Activated T-helper 2 cell treated with anti-CD3 and anti-CD28 coated beads, Interferon-gamma antibody, Interleukin-2, Interleukin-4, amounts not matched to agents 10 μg/mL and 5 μg/mL and 100 μg/mL, durations not matched to agents 14 hours and 24 hours and 36 hours (primary cell): ENCODE measurements at places on chromosomes 3 and 15. TPM values are rescaled to one million over a fixed set of nuclear protein-coding genes. Genes with fewer than 3 reads are reported as not detected.

GRCh38 chr15:83129791-83130190, 22.3 kb downstream of the TM6SF1 start:
- no peak for DNase-seq

GRCh38 chr15:94086341-94086740, 145.0 kb upstream of the MCTP2 start:
- DNase-seq, result no peak

DNA sequence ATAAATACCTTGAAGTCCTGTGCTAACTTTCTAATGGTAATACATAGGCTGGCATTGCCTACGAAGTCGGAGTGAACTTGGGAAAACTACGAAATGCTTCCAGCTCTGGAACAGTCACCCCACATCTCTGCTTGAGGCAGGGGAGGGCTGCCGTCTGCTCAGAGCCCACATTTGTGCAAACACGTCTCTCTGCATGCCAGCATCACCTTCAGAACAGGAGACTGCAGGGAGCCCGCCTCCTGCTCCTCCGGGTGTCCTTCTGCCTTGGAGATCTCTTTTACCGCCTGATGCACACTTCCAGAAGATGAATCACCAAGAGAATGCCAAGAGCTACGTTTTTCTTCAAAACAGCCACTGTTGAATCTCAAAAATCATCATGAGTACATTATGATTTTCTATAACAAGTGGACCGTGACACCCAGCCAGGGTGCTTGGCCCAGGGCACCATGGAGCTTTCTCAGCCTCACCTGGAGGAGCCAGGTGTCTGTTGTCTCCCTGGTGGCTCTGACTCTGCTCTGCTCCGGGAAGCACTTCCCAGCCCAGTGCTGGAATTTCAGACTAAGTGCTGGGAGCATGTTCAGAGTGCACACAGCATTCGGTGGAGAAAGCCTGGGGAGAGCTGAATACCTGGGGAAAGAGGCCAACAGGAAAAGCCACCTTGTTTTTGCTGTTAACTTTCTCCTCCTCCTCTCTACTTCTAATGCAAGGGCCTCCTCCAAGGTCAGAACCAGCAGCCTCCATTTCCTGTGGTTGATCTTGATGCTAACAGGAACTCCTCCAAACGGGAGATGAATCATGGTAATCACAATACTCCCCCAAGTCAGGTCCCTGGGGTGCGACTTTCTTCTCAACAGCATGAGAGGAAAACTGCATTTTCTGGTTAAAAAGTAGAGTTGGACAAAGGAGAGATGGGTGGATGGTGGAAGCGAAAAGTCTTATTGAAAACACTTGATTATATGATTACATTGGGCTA, 467.7 kb downstream of the GABRG3 start:
- DNase-seq, result no peak

DNA sequence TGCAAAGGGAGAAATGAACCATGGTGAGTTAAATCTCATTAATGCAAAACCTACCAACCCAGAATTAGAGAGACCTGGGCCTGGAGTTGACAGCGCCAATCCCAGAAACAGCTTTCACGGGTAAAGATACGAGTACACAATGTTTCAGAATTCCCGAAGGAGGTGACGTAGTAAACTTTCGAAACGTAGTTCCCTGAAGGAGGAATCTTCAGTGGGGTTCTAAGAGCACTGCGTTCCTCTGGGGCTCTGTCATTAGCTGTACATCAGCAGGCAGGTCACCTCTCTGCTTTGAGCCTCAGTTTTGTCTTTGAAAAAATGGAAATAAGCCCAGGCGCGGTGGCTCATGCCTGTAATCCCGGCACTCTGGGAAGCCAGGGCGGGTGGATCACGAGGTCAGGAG, 152.3 kb downstream of the XXYLT1 start:
- DNase-seq, result no peak

DNA sequence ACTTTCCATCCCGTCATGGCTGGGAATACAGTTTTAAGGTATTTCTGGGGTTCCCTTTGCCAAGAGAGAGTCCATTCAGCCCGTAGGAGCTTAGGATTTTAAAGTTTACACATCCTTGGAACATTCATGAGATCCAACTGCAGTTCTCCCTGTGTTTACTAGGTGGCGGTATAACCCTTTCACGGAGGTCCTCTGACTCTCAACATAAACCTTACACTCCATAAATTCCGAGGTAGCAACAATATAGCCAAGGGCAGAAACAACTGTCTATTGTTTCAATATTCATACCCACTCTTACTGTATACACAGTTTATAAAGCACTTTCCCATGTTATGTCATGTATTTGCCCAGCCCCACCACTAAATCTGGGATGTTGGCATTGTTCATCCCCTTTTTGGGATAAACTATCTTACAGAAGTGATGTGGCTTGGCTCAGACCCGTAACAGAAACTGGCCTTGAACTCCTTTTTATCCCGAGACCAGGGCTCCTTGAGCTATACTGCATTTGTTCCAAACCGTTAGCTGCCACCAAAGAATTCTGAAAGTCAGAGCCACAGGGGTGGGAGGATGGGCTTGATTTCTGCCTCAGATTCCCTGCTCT, 69.2 kb upstream of the COL6A5 start:
- no peak for DNase-seq

DNA sequence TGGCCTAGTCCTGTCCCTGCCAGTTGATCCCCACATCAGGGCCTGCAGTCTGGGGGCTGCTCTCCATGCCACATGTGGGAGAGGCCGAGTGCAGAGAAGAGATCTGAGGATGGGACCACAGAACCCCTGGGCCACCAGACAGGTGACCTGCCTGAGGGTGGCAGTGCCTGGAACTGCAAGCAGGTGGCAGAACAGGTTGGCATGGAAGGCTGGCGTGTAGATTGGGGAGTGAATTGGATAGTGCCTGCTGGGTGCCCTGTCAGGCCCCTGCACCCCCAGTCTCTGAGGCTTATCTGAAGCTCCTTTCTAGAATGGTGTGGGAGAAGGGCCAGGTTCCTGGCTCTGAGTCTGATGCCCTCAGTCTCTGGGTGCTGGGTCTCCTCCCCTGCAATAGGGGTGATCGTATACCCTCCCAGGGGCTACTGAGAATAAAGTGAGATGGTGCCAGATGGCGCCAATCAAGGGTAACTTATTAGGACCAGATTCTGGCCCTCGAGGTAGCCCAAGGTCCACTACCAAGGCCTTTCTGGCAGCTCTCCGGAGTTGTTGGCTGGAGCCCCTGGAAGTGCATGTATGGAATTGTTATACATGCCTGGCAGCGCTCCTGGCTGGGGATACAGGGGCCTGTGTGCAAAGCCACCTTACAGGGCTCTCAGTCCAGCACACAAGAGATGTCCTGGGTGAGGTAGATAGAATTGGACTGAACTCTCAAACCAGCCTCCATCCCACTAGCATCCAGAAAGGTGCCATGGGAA, 15.7 kb downstream of the C3orf18 start:
- no peak for DNase-seq

DNA sequence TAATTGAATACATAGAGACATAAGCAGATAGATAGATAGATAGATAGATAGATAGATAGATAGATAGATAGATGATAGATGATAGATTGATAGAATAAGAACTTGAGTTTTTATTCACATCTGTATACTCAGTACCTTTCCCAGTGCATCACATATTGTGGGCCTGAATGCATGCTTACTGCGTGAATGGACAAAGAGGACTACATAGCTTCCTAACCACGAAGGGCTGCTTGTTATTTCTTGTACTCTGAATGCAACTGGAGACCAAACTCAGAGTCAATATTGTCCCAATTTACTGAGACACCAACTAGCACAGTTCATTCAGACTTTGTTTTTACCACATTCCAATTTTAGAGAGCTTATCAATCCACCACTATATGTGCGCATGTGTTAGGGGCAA, 422.9 kb upstream of the GRM7 start:
- DNase-seq, result no peak

DNA sequence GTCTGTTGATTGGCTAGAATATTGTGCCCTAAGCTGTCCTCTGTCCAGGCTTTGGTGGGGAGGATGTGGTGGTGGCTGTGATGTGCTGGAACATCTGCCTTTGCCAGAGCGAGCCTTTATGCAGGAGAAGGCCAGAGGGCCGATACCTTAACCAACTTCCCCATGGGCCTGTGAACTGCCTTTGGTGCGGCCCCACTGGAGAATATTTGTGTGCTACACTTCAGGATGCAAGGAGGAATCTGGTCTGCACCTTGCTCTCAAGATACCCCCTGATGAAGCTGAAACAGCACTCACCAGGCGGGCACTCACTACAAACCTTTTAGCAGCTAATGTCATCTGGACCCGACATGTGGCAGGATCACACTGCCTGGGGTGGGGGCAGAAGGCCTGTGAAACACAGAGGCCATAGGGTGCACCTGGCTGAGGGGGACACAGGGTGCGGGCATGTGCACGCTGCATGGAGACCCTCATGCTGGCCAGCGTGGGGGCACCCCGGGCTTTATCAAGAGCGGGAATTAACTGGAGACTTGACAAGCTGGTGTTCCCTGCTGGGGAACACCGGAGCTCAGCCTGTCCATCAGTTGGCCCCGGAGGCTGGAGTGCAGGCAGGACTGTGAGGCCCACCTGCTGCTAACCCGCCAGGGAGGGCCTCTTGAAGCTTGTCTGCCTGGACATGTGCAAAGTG, 16.4 kb downstream of the PRR23E start:
- DNase-seq, result no peak

DNA sequence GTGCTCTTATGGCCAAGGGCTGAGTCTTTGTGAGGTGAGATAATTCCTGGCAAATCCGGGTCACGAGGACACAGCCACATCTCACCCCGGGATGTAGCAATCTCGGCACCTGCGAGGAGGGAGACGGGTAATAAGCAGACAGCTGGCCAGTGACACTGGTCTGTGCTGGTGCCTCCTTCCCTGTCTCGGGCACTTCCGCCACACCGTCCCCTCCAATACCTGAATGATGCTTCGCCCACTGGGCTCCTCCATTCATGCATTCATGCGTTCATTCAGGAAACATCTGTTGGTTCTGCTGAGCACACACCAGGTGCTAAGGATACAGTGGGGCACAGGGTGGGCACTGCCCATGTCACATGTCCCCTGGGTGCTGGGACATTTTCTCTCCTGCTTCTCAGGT, 60.1 kb downstream of the ATP10A start:
- DNase-seq, result no peak

- no peak for DNase-seq
Observed at GRCh38 chr3:140857993-140858392, 83.6 kb upstream of the SLC25A36 start.

GRCh38 chr3:127822041-127822681, at the start of gene MGLL:
Gene MGLL, minus strand, starts transcription at chr3:127822515. Its CDS starts 197 bp downstream, at chr3:127822318.
- DNase-seq, result no peak

GRCh38 chr3:125119752-125120378, 64.1 kb upstream of the HEG1 start:
- DNase-seq, result no peak

GRCh38 chr3:32026593-32026992, 45.0 kb downstream of the ZNF860 start:
- no peak for DNase-seq

The GADL1 gene
- not detected in 2 replicates for total RNA-seq

The KCNAB1 gene
- total RNA-seq, result not detected in 2 replicates

The RHOV gene
- 0.80 and 0.82 TPM in 2 replicates for total RNA-seq

The OR5K2 gene
- not detected in 2 replicates for total RNA-seq

The TMEM266 gene
- total RNA-seq, result not detected in 2 replicates

The FILIP1L gene
- 4.5 TPM in 2 replicates for total RNA-seq
